ENCODE measurements at places on chromosomes 16 and 17.

- DNase-seq, result no peak
These were observed 41.2 kb downstream of the GTF3C1 start for GRCh38 chr16:27508476-27508875.

DNA sequence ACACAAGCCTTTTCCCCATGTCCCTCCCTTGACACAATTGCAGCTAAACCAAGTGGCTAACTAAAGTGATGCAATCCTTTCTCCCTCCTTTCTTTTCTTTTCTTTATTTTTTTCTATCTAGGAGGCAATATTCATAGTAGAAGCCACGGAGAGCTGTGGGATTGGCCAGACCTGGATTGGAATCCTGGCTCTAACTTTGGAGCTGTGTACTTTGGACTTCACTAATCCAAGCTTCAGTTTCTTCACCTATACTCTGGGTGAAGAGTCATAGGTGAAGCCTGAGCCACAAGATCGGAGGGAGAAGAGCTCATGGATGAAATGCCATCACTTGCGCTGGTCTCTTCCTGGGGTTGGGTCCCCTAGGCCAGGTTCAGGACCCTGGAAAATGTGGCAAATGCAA, 177.2 kb downstream of the IRX5 start:
- DNase-seq, result no peak

DNA sequence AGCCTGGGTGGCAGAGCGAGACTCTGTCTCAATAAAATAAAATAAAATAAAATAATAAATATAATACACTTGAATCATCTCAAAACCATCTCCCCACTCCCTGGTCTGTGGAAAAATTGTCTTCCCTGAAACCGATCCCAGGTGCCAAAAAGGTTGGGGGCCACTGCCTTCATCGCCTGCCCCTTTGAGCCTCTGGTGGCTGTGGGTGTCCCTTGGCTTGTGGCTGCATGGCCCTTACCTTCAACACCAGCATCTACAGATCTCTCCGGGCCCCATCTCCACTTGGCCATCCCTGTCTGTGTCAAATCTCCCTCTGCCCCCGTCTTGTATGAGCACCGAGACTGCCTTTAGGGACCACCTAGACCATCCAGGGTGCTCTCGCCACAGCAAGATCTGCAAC, 177.3 kb downstream of the SEC14L1 start:
- DNase-seq, result no peak

- DNase-seq, result no peak
These were observed 1.9 kb upstream of the MYL11 start for GRCh38 chr16:30372725-30373124.

- no peak for DNase-seq
These were observed 30.6 kb downstream of the LYRM1 start for GRCh38 chr16:20931066-20931600.

- DNase-seq, result no peak
These were observed 23.5 kb downstream of the PLCD3 start for GRCh38 chr17:45108595-45109521.
